CD4-positive, alpha-beta memory T cell (primary cell): ENCODE measurements at places on chromosomes 7 and 10.

GRCh38 chr10:71143170-71143569 lies 69.2 kb upstream of the UNC5B start:
- DNase-seq: no peak

DNA sequence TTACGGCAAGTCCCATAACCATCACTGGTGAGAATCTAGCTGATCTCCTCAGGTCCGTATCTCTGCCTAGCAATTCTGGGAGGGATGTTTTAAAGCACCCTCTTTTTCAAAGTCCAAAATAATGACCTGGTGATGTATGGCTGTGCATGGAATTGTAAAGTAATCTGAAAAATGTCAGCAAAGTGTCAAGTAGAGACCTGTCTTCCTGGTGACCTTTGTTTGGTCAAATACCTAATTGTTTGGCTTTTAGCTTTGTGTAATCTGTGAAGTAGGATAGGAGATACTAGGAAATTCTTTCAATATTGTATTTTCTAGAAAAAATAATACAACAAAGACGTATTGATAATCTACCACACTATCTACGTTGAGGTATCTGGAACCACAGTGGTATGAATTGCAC lies 51.0 kb downstream of the ABCB5 start:
- no peak for DNase-seq

DNA sequence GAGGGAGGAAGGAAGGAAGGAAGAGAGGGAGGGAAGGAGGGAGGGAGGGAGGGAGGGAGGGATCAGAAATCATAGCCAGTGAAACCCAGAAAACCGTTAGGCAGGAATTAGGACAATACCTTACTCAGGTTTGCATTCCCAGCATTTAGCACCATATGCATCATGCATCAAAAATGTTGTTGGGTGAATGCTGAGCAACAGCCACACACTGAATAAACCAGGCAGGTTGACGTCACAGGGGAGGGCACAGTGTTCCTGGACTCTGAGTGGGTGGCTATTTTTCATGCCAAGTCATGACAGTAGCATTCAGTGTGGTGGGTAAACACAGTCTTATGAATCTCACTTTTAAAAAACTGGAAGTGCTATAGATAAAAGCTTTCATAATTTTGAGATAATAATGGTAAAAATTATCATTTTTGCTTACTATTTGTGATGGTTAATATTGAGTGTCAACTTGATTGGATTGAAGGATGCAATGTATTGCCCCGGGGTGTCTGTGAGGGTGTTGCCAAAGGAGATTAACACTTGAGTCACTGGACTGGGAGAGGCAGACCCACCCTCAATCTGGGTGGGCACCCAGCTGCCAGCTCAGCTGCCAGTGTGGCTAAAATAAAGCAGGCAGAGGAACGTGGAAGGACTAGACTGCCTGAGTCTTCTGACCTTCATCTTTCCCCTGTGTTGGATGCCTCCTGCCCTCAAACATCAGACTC lies 199.1 kb upstream of the PRKCQ start:
- no peak for DNase-seq

- no peak for DNase-seq
Measured at GRCh38 chr10:73983096-73984047, 14.5 kb upstream of the VCL start.

DNA sequence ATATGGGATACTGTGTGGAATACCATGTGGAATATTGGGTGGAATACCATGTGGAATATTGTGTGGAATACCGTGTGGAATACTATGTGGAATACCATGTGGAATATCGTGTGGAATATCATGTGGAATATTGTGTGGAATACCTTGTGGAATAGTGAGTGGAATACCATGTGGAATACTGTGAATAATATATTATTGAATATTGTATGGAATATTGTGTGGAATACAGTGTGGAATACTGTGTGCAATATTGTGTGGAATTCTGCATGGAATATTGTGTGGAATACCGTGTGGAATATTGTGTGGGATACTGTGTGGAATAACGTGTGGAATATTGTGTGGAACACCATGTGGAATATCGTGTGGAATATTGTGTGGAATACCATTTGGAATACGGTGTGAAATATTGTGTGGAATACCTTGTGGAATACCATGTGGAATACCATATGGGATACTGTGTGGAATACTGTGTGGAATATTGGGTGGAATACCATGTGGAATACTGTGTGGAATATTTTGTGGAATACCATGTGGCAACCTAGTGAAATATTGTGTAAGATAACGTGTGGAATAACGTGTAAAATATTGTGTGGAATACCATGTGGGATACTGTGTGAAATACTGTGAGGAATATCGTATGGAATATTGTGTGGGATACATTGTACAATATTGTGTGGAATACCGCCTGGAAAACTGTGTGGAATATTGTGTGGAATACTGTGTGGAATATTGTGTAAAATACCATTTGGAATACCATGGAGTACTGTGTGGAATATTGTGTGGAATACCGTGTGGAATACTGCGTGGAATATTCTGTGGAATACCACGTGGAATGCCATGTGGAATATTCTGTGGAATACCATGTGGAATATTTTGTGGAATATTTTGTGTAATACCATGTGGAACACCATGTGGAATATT lies 133.9 kb upstream of the CHST15 start:
- DNase-seq: peak; percentile 26

DNA sequence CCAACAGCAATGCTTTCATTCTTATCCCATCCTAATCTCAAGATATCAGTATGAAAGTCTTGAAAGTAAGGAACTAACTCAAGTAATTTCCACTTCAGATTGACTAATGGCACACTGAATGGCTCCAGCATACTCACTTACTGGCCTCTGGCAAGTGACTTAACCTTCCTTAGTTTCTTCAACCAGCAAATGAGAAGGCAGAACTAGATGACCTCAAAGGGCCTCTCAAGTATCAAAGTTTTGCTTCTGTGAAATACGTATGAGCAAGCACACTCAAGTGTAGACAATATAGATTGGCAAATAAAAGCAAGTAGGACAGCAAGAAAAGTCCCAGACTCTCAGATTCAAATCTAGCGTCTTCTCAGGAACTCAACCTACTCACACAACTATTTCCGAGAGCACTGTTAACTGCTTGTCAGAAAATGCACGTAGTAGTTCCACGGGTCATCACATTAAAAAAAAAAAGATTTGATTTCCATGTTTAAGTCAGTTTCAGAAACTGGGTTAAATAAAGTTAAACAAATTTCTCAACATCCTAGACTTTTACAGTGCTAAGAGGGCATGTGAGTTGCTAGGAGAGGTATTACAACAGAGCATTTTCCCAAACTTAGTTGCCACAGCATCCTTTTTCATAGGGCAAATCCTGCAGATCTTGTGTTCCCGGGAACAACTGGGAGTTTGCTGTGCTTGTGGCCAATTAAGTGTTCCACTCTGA lies 276.9 kb upstream of the KLF14 start:
- DNase-seq: peak; percentile 43

DNA sequence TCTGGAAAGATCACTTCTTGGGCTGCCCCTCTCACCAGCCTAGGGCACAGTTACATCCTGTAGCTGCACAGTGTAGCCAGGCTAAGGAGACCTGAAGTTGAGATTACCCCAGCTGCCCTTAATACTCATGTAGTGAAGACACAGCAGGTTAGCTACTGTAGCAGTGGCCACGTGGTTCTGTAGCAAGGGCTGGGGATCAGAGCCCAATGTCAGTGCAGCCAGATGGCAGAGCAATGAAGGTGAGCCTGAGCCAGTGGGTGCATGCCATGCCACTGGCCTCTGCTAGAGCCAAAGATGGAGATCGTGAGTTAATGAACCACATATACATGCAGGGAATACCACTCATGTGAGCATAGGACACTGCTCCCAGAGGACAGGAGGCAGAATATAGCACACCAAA lies 15.5 kb downstream of the AMPH start:
- DNase-seq: no peak

DNA sequence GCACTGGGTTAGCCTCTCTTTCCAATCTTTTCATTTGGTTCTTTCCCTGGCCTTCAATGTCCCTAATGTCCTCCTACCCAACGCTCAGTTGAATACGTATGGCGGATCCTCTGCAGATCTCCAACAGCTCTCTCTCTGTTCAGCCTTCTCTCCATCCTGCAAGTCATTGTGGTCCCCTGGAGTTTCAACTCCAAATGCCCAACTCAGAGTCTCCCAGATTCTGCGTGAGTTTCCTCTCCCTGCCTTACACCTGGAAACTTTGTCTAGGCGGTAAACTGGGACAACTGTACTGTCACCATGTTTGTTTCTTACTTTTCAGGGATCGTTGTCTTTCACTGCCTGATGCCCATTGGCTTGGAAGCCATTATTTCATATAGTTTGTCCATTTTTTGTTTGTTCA lies 273.1 kb downstream of the TNS3 start:
- no peak for DNase-seq

GRCh38 chr7:133709036-133709880 lies 417.9 kb upstream of the LRGUK start:
- DNase-seq: no peak

DNA sequence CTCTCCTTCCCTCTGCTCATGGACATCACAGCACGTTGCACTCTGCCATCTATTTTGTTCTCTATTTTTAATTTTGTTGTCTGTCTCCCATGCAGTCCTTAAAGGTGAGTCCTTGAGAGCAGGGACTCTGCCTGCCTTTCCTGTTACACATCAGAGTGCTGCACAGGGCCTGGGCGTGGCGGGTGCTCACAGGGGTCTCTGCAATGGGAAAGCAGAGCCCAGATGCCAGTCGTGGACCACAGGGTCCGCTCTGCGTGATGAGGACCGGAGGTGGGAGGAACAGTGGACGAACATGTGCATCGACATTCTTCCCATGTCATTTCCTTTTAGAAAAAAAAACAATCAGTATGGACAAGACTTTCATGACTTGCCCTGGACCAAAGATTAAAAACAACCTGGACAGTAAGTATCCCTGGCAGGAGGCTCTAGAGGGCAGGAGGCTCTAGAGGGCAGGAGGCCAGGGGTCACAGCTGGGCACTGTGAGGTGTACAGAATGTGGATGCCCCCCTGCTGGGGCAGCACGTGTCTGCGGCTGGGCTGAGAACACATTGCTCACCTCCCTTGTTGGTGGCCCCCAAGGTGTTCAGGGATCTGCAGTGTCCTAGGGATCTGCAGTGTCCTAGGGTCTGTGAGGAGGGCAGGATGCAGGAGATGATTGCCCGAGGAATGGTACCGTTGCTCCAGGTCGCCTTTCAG lies 29.6 kb upstream of the ZNF488 start:
- no peak for DNase-seq

DNA sequence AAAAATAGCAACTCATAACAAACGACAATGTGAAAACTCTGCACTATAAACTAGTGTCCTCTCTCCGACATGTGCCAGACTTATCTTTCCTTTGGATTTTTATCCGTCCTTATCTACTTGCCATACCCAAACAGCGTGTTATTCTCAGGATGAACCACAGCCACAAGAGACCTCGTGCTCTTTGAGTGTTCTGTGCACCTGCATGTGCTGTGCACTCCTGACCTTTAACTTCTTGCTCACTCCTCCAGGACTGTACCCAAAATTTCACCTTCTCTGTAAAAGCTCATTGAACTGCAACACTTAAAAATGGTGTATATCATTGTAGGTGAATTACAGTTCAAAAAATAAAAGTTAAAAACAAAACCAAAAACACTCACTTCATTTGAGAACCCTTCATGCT lies 58.0 kb upstream of the SLC35G1 start:
- no peak for DNase-seq

DNA sequence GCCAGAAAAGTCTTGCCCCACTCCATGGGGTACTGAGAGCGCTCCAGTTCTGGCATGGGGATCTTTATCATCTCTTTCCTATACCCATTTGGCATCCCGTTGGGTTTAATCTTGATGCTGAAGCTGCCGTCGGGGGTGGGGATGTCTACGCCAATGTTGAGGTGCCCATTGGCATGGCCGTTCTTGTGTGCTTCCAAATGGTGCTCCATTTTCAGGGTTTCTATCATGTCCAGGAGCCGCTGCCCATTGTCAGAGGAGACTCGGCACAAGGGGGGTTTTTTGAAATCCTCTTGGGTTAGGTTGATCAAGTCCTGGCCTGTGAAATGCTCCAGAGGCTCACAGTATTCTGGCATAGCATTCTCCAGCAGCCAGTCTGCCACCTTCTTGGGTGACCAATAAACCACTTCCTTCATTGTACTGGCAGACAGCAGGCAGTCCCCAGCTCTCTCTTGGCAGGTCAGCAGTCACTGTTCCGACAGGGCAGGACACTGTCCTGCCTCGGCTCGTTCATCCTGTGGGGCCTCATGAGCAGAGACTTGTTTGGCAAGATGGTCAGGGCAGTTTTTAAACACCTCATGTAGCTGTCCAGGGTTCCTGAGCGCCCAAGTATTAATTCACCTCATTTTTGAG lies 92.5 kb upstream of the ASAH2 start:
- no peak for DNase-seq

DNA sequence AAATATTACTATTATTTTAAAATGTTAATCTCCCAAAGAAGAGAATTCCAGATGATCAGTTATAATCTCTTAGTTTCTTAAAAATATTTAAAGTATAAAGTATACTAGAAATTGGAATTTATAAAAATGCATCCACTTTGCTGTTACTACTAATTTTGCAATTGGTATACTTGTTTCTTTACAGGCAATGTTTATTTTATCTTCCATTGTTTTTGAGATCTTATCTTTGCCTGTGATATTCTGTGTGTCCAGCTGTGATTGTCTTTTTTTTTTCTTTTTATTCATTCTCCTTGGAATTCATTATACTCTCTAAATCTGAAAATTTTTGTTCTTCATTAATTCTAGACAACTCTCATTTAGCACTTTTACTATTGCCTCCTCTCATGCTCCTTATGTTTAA lies 652.6 kb downstream of the TNS3 start:
- DNase-seq: no peak

GRCh38 chr7:82317257-82317721 lies 126.3 kb downstream of the CACNA2D1 start:
- DNase-seq: no peak

DNA sequence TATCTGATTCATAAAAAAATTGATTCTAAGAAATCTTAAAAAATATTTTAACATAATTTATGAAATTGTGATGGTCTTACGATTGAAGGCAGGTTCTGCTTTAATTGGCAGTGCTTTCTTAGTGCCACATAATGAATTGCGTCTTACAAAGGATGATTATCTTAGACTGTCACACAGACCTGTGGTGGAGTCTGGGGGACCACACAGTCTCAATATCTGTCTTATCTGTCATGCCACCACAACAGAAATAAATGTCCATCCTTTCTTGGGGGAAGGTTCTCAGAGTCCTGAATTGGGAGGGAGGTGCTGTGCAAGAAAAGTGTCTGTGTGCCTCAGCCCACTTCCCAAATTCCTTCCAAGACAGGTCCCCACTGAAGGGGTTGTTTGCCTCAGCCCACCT lies 34.0 kb downstream of the ZDHHC6 start:
- DNase-seq: no peak

DNA sequence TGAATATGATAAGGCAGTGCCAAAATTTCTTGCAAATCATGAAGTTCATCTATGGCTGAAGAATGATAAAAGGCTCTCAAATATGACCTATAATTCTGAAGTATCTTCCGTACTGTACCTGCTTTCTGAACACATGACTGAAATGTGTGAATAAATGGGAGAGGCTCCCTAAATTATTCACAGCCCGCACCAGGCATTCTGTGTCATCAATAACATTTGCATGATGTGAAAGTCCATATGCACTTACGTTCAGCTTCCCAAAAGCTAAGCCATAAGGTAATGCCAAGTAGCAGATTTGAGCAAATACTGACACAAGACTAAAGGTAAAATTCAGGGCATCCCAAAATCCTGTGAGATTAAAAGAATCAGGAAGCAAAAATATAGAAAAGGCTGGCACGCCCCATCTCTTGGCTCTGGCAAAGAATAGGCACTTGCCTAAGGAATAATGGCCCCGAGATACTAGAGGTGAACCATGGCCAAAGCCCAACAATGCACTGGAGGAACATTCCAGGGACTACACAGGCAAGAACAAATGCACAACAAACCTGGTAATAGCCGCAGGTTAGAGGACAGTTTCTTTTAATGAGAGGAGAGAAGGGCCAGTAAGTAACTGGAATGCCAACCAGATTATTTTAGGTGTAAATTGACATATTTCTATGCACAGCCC lies 280.5 kb downstream of the IPMK start:
- no peak for DNase-seq
